ENCODE measurements at places on chromosomes 3 and 15.

- H3K36me3 ChIP-seq, result no peaks in the 10 kb centered on the region
- DNase-seq, result no peak
- H3K4me3 ChIP-seq, result no peak overlapping the region
- no peak overlapping the region for H3K27ac ChIP-seq
- peaks cover 20% of the 10 kb centered on the region for H3K4me1 ChIP-seq
These were observed 554.5 kb upstream of the TBL1XR1 start for GRCh38 chr3:177751770-177752169.

DNA sequence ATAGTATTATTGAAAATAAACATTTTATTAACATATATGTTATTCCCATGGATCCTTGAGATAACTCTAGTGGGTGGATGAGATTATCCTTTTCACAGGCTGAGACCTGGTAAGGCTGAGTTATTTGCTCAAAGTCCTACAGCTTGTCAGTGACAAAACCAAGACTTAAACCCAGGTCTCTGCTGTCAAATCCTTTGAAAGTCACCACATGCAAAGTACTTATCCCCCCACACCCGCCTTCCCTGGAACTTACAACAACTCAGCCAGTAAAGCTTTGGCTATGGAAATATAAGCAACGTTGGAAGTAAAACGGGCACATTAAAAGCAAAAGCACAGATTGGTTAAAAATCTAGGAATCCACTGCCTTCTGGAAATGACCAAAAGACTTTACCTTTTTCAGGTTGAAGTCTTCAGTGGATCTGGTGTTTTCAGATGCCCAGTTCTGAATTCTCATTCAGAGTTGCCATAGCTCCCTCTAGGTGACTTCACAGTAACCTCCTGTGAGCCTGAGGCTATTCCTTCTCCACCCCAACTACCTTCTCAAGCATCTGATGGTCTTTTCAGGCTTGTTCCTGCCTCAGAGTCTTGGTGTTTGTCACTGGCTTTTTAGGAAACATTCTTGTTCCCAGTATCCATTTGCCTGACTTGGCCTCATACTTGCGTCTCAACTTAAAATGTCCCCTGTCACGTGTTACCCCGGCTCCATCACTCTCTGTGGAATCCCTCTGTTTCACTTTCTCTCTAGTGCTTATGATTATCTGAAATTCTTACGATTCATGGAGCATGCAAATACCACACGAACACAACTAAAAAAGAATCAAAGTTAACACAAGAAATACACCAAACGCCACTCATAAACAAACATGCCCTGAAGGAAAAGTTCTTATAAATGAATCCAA lies 131.2 kb downstream of the MAGI1 start:
- no peaks in the 10 kb centered on the region for H3K4me1 ChIP-seq
- no peak overlapping the region for H3K27ac ChIP-seq
- H3K27me3 ChIP-seq, result no peaks in the 10 kb centered on the region
- H3K36me3 ChIP-seq, result no peaks in the 10 kb centered on the region
- no peak for DNase-seq

GRCh38 chr3:24181256-24181655 lies 236.2 kb downstream of the NR1D2 start:
- no peak for DNase-seq
- H3K27me3 ChIP-seq, result no peaks in the 10 kb centered on the region
- no peaks in the 10 kb centered on the region for H3K4me1 ChIP-seq
- H3K36me3 ChIP-seq, result no peaks in the 10 kb centered on the region
- H3K4me3 ChIP-seq, result no peak overlapping the region
- no peak overlapping the region for H3K27ac ChIP-seq

- H3K36me3 ChIP-seq, result no peaks in the 10 kb centered on the region
- H3K27me3 ChIP-seq, result no peaks in the 10 kb centered on the region
- H3K4me3 ChIP-seq, result no peak overlapping the region
- H3K27ac ChIP-seq, result no peak overlapping the region
- DNase-seq, result no peak
- no peaks in the 10 kb centered on the region for H3K4me1 ChIP-seq
These were observed 80.7 kb upstream of the PXYLP1 start for GRCh38 chr3:141150931-141151330.

DNA sequence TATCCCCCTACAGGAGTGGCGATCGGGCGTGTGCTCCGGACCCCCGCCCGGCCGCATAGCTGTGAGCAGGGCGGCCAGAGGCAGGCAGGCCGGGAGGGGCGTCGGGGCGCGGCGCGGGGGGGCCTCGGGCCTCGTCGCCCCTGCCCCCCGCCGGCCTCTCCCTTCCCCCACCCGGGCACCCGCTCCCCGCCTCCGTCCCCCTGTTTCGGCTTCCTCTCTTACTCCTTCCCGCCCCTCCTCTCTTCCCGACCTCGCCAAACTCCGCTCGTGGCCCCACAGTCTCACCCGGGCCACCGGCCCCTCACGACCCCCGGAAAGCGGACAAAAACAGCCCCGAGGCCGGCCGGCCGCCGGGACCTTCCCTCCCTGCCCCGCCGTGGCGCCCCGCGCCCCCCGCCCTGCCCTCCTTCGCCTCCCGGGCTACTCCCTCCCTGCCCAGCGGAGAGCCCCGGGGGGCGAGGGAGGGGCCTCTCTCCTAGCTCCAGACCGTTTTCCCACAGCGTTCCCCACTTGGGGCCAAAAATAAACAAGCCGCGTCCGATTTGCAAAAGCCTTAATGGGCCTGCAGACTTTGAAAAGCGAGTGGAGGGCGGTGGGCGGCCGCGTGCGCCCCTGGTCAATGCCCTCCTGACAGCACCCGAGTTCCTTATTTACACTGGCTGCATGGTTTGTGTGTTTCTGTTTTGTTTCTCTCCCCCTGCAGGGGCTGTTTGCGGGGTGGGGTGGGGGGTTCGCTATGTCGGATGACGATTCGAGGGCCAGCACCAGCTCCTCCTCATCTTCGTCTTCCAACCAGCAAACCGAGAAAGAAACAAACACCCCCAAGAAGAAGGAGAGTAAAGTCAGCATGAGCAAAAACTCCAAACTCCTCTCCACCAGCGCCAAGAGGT lies 1.0 kb downstream of the UBE2E1 start:
- no peaks in the 10 kb centered on the region for H3K36me3 ChIP-seq
- H3K27me3 ChIP-seq, result no peaks in the 10 kb centered on the region
- peak; percentile 42 for DNase-seq
- H3K4me3 ChIP-seq, result peak overlapping the region; percentile 78

GRCh38 chr15:99961011-99961441 lies 227.8 kb upstream of the LYSMD4 start:
- H3K4me3 ChIP-seq, result no peak overlapping the region
- no peaks in the 10 kb centered on the region for H3K27me3 ChIP-seq
- H3K27ac ChIP-seq, result no peak overlapping the region
- peak; percentile 52 for DNase-seq

DNA sequence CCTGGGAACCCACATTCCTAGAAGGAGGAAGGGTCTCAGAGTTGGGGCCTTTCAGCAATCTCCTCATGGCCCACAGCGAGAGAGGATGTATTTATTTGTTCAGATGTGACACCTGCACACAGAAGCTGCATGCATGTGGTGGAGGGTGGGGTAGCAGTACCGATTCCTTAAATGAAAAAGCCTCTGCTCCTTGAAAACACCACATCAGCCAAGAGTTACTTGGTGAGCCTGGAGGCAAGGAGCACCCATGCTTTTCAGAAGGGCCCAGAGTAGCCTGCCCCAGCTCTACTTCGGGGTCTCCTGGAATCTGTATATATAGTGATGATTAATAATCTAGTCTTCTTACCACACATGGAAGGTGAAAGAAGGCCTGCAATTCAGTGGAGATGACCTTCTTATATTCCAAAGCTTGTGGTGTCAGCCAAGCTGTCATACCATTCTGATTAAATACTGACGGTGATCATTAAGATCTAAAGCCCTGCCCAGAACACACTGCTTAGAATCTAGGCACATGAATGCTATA lies 33.5 kb downstream of the SEMA6D start:
- no peaks in the 10 kb centered on the region for H3K27me3 ChIP-seq
- DNase-seq, result no peak
- no peak overlapping the region for H3K27ac ChIP-seq
- H3K36me3 ChIP-seq, result no peaks in the 10 kb centered on the region
- H3K4me1 ChIP-seq, result no peaks in the 10 kb centered on the region

DNA sequence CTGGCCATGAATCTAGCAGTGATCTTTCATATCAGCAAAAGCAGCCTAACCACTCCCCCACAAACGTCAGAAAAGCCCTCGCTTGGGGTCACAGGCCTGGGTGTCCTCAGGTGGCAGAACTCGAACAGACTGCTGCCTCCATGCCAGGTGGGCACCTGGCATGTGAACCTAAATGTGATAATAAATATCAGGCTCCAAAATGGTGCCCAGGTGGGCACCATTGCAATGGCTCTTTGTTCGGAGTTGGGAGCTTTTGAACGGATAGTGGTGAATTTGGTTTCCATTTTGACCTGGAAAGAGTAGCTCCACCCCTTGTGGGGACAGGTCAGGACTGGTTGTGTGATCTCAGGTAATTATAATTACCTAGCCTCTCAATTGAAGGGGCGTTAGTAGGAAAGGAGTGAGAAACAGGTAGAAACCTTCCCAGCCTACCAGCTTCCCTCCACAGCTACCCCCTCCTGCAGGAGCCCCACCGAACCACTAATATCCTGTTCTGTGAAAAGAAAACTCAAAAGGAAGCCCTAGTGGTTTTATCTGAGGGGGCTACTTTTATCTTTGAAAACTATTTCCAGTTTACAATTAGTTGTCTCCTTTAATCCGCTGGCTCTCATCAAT lies 18.1 kb downstream of the MYO1E start:
- H3K36me3 ChIP-seq, result no peaks in the 10 kb centered on the region
- H3K27ac ChIP-seq, result no peak overlapping the region
- no peaks in the 10 kb centered on the region for H3K27me3 ChIP-seq

- no peak for DNase-seq
- no peak overlapping the region for H3K27ac ChIP-seq
- no peaks in the 10 kb centered on the region for H3K27me3 ChIP-seq
These were observed 46.9 kb upstream of the SLC7A14 start for GRCh38 chr3:170632780-170633179.

- H3K36me3 ChIP-seq, result no peaks in the 10 kb centered on the region
- H3K4me3 ChIP-seq, result peak within 1 kb of the TSS; percentile 32
- peaks cover 10% of the 10 kb centered on the region for H3K4me1 ChIP-seq
- peak; percentile 21 for DNase-seq
- H3K27me3 ChIP-seq, result no peaks in the 10 kb centered on the region
These were observed at the start of gene RASGRF1 for GRCh38 chr15:79090487-79091203. Gene RASGRF1, minus strand, starts transcription at chr15:79090780. Its CDS starts 282 bp downstream, at chr15:79090498.

- DNase-seq, result no peak
- H3K4me1 ChIP-seq, result no peaks in the 10 kb centered on the region
- no peak overlapping the region for H3K27ac ChIP-seq
- no peaks in the 10 kb centered on the region for H3K27me3 ChIP-seq
- no peaks in the 10 kb centered on the region for H3K36me3 ChIP-seq
- no peak overlapping the region for H3K4me3 ChIP-seq
These were observed 1.3 kb downstream of the COLQ start for GRCh38 chr3:15520185-15520584.

GRCh38 chr15:40011303-40011702 lies 27.7 kb downstream of the SRP14 start:
- no peaks in the 10 kb centered on the region for H3K36me3 ChIP-seq
- no peaks in the 10 kb centered on the region for H3K27me3 ChIP-seq
- no peak for DNase-seq
- H3K4me1 ChIP-seq, result no peaks in the 10 kb centered on the region

DNA sequence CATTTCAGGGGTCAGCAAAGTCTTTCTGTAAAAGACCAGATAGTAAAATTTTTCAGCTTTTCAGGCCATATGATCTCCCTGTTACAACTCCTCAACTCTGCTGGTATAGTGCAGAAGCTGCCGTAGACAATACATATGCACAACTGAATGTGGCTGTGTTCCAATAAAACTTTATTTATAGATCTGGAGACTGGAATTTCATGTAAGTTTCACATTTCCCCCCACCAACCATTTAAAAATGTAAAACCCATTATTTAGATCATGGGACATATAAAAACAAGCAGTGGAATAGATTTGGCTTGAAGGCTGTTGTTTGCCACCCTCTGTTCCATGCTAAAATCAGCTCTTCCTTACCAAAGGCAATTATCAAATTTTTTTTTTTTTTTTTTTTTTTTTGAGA lies 28.8 kb upstream of the MEX3B start:
- H3K4me3 ChIP-seq, result no peak overlapping the region
- H3K36me3 ChIP-seq, result no peaks in the 10 kb centered on the region
- H3K27ac ChIP-seq, result no peak overlapping the region
- no peaks in the 10 kb centered on the region for H3K27me3 ChIP-seq

DNA sequence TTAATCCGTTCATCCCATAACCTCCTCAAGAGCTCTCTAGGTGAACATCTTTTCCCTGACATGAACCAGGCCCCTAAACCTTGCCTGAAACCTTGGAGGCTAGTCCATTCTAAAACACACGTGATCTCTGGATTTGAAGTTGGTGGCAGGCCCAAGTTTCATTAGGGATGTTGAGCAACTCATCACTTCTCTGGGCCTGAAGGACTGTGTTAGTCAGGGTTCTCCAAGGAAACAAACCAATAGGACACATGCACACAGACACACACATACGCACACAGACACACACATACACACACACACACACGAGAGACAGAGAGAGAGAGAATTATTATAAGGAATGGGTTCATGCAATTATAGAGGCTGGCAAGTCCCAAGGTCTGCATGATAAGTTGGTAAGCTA lies 31.9 kb downstream of the ACAN start:
- DNase-seq, result no peak
- no peaks in the 10 kb centered on the region for H3K36me3 ChIP-seq
- no peaks in the 10 kb centered on the region for H3K27me3 ChIP-seq
- no peak overlapping the region for H3K27ac ChIP-seq
- H3K4me3 ChIP-seq, result no peak overlapping the region
- H3K4me1 ChIP-seq, result peaks cover 10% of the 10 kb centered on the region

GRCh38 chr15:59259137-59259943 lies 52.7 kb downstream of the LDHAL6B start:
- no peak overlapping the region for H3K27ac ChIP-seq
- no peaks in the 10 kb centered on the region for H3K27me3 ChIP-seq
- no peak overlapping the region for H3K4me3 ChIP-seq
- H3K36me3 ChIP-seq, result no peaks in the 10 kb centered on the region
- H3K4me1 ChIP-seq, result no peaks in the 10 kb centered on the region

DNA sequence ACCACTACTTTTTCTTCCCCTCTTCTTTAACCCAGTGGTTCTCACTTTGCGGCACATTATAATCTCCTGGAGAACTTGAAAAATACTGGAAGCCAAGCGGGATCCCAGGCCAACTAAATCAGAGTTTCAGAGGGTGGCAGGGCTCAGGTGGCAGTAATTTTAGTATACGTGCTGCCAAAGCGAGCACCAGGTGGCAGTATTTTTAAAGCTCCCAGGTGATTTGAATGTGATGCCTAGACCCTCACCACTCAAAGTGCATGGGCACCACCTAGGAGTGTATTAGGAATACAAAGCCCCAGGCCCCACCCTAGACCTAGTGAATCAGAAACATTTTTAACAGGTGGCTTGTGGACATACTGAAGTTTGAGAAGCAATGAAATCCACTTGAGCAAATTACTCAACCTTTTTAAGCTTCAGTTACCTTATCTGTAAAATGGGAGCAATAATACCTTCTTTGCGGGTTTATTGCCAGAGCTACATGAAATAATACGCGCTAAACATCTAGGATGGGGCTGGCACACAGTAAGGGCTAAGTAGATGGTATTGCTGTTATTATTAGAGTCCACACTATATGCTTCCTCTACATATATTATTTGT lies 8.3 kb downstream of the B3GALNT1 start:
- H3K4me3 ChIP-seq, result no peak overlapping the region
- no peaks in the 10 kb centered on the region for H3K4me1 ChIP-seq
- H3K27ac ChIP-seq, result no peak overlapping the region
- no peaks in the 10 kb centered on the region for H3K36me3 ChIP-seq

GRCh38 chr3:146345900-146346299 lies 95.0 kb upstream of the PLSCR4 start:
- H3K36me3 ChIP-seq, result no peaks in the 10 kb centered on the region
- no peak for DNase-seq
- H3K27ac ChIP-seq, result no peak overlapping the region
- H3K27me3 ChIP-seq, result no peaks in the 10 kb centered on the region
- no peaks in the 10 kb centered on the region for H3K4me1 ChIP-seq

Measured in testis (tissue), 5 donors.